ENCODE measurements at places on chromosomes 7 and 10. TPM values are rescaled to one million over a fixed set of nuclear protein-coding genes. Genes with fewer than 3 reads are reported as not detected.

DKK1 gene
- not detected for polyA plus RNA-seq

SLC37A3 gene
- polyA plus RNA-seq: 19.5 TPM

IFIT2 gene
- polyA plus RNA-seq: 6.9 TPM

SLC16A9 gene
- 91.1 TPM for polyA plus RNA-seq

MACROH2A2 gene
- polyA plus RNA-seq: 16.8 TPM

CCDC172 gene
- polyA plus RNA-seq: not detected
